ENCODE measurements at places on chromosomes 2 and 18. TPM values are rescaled to one million over a fixed set of nuclear protein-coding genes. Genes with fewer than 3 reads are reported as not detected.

SERPINB2 gene
- 18.1 TPM for total RNA-seq

ACADL gene
- not detected for total RNA-seq

LDLRAD4 gene
- total RNA-seq, result 0.15 TPM

MFSD2B gene
- 0.06 TPM for total RNA-seq

CNRIP1 gene
- 26.1 TPM for total RNA-seq

RGPD6 gene
- 33.0 TPM for total RNA-seq

ALPG gene
- not detected for total RNA-seq

SS18 gene
- 162 TPM for total RNA-seq

CAD gene
- 29.7 TPM for total RNA-seq

LAMA3 gene
- total RNA-seq, result 1.4 TPM

CLEC4F gene
- not detected for total RNA-seq

GATA6 gene
- 19.0 TPM for total RNA-seq

UGT1A4 gene
- not detected for total RNA-seq

HDAC4 gene
- total RNA-seq, result 3.1 TPM

NT5DC4 gene
- total RNA-seq, result not detected

CCDC85A gene
- 0.74 TPM for total RNA-seq

C2orf74 gene
- 13.4 TPM for total RNA-seq

TEKT4 gene
- total RNA-seq, result not detected

ALLC gene
- 0.11 TPM for total RNA-seq

PUM2 gene
- 50.5 TPM for total RNA-seq

CHRND gene
- total RNA-seq, result not detected

CFAP65 gene
- 0.11 TPM for total RNA-seq

Data from Daoy (cell line).